ENCODE measurements at places on chromosomes 6 and 20. TPM values are rescaled to one million over a fixed set of nuclear protein-coding genes. Genes with fewer than 3 reads are reported as not detected.

- no peak for DNase-seq
Measured at GRCh38 chr6:10862361-10862760, 19.5 kb downstream of the GCM2 start.

GRCh38 chr6:163634211-163635171 is 220.0 kb downstream of the QKI start:
- DNase-seq: no peak

DNA sequence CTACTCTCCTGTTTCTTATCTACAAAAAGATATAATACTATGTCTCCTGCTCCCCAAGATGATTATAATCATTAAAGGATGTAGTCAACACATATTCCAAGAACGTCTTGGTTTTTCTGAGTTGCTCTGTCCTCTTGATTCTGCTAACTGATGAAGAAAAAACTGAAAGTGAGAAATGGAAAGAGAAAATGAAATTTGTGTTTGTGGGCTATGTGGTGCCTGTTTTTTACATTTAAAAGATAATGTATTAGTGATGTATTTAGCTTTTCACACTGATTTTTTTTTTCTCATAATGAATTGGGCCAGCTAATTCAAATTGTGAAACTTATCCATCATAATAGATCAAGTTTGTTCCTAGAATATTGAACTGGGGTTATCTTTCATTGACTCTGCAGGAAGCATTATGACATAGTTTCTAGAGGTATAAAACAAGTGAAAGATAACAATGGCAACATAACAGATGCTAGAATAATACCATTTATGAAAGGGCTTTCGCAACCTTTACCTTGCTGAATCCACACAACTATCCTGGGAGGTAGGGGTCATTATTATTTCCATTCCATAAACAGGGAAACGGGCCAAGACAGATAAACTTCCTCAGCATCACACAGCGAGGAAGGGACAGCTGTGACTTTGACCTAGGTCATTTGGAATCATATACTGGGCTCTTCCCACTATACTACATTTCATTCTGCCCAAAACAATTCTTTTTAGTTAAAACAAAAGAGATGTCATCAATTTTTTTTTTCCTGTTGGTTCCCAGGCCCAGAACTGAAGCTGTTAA is 336.7 kb downstream of the GJA1 start:
- DNase-seq: no peak

GRCh38 chr6:139751179-139751578 is 376.7 kb upstream of the CITED2 start:
- DNase-seq: no peak

TGM2 gene
- total RNA-seq: 383 TPM

RAD21L1 gene
- total RNA-seq: not detected

C20orf141 gene
- not detected for total RNA-seq

Measured in heart right ventricle (tissue), 16 donors.